ENCODE measurements at places on chromosomes 2 and 18. TPM values are rescaled to one million over a fixed set of nuclear protein-coding genes. Genes with fewer than 3 reads are reported as not detected.

DNA sequence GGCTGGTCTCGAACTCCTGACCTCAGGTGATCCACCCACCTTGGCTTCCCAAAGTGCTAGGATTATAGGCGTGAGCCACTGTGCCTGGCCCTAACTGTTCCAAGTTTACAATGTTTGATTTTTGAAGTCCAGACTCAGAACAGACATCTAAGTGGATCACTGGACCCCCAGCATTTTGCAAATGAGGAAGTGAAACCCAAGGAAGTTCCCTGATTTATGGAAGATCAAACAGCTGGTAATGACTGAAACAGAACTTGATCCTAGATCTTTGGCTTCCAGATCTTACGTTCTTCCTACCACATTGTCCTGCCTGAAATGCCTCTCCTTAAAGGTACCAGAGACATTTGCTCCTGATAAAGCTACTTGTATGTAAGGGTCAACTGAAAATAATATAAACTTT lies 58.3 kb upstream of the NCOA1 start:
- no peaks in the 10 kb centered on the region for H3K27me3 ChIP-seq
- no peaks in the 10 kb centered on the region for H3K36me3 ChIP-seq

GRCh38 chr18:51235009-51235789 lies 37.7 kb upstream of the MEX3C start:
- no peak overlapping the region for H3K27ac ChIP-seq
- no peaks in the 10 kb centered on the region for H3K27me3 ChIP-seq
- no peaks in the 10 kb centered on the region for H3K36me3 ChIP-seq
- H3K4me1 ChIP-seq = no peaks in the 10 kb centered on the region
- H3K4me3 ChIP-seq = no peak overlapping the region

- H3K4me1 ChIP-seq = no peaks in the 10 kb centered on the region
- no peak overlapping the region for H3K27ac ChIP-seq
- no peaks in the 10 kb centered on the region for H3K27me3 ChIP-seq
- no peaks in the 10 kb centered on the region for H3K36me3 ChIP-seq
Observed at GRCh38 chr2:142642650-142643049, 234.8 kb upstream of the KYNU start.

DNA sequence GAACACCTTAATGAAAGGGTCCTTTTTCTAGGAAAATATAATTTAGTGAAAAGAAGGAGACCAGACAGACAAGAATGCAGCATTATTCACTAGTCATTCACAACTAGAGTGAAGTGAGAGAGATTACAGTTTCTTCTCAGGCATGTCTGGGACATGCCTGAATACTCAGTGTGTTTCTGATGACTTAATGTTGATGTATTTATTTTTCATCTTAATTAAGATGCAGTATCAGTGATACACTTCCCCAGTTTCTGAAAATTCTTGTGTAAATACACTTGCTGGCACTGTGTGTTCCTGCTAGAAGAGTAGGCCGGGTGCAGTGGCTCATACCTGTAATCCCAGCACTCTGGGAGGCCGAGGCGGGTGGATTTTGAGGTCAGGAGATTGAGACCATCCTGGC lies 143.6 kb downstream of the MYO3B start:
- DNase-seq = no peak
- no peak overlapping the region for H3K4me3 ChIP-seq
- H3K4me1 ChIP-seq = no peaks in the 10 kb centered on the region

CSRNP3 gene
- 6.4 TPM for total RNA-seq

GMPPA gene
- 33.9 TPM for total RNA-seq
